SIG-M5 (cell line): ENCODE measurements at places on chromosomes 11 and 22.

DNA sequence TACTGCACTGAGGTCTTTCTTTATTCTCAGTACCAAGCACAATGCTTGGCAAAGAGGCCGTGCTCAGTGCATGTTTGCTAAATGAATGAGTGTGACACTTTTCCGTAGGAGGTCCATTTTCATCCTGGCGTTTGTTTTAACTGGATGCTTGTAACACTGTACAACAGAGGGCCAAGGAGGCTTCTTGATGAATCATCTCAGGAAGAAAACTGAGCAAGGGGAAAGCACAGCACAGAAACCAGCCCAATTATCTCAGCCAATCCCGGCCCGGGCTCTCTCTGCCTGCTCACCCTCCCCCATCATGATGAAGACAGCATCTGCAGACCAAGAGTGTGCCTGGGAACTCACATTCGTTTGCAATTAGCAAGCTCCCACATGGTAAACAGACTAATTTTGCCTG is 570.3 kb downstream of the OPCML start:
- no peak for DNase-seq

DNA sequence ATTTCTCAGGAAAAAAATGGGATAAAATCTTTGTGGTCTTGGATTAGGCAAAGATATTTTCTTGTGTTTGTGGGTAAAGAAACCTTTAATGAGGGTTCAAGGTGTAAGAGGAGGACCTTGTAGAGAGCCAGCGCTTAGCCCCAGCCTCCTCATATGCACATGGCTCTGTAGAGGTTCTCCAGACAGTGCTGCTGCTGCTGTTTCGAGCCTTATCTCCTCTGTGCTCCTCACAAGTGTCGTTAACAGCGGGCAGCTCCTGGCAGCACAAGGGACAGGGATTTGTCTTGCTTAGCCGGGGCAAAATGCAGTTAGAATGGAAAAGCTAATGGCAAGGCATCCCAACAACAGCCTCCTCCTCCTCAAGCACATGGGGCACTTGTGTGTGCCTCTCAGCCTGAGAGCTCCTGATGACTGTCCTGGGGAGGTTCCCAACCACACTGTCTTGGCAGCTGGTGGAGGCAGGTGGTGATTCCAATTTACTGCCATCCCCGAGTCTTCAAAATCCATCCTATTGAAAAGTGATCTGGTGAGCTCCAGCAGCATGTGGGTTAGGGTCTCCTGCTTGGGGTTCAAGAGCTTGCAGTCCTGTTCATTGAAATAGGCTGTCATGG is 7.6 kb upstream of the MSANTD2 start:
- no peak for DNase-seq

DNA sequence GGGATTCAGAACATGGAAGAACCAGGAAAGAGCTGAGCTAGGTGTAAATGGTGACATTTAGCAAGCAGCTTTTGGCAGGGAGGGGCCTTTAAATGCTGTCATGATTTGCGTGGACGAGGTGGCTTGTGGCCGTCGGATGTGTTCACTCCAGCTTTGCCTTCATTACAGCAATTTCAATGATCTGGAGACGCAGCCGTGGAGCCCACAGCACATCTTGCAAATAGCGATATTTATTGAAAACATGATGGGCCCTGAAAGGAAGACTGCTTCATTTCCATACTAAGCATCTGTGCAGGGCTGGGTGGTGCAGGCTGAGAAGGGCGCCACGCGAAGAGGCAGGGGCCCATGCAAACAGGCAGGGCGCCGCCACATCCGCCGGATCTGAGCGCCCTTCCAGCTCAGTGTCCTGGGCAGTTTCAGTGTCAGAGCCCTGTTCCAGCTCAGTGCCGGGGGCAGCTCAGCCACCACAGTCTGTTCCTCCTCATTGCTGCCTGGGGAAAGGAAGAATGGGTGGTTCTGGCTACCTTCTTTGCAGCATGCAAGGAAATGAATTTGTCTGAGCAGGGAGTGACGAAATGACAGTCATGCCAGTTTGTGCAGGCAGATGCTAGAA is 111.1 kb upstream of the TTC12 start:
- DNase-seq: no peak

- DNase-seq: no peak
Measured at GRCh38 chr11:87127101-87127500, 89.4 kb downstream of the TMEM135 start.

GRCh38 chr11:80779905-80780605 is 1339.2 kb upstream of the TENM4 start:
- DNase-seq: no peak

DNA sequence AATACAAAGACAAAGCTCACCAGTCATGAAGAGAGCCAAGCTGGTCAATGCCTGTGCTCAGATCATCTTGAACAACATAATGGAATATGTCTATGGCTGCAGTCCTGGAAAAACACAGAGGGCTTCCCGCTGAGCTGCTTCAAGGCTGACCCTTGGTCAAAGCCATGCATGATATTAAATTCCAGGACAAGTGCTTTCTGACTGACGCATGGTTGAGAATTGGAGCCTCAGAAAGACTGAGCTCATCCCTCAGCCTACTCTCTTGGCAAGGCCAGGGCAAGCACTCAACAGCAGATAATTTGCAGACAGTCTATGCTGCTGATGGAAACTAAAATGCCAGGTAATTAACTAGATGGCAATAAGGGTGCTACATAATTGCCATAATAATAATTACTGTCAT is 89.2 kb downstream of the GALNT18 start:
- DNase-seq: no peak

DNA sequence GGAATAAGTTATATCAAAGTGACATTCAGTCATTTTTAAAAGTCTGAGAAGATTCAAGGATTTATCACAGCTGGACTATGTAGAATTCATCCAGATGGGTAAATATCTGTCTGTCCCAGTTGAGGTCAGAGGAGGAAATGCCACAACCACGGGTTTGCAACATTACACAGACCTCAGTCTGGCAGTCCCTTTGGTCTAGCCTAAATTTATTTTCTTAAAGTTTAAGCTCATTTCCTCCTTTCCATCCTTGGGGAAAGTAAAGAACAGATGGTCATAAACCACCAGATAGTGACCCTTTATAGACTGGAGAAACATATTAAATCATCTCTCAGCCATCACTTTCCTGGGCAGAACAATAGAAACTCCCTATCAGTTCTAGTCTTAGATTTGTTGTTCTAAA is 238.4 kb upstream of the DDI1 start:
- DNase-seq: no peak

- peak; percentile 84 for DNase-seq
Measured at GRCh38 chr11:65134952-65135632, 773 bp upstream of the SYVN1 start.

DNA sequence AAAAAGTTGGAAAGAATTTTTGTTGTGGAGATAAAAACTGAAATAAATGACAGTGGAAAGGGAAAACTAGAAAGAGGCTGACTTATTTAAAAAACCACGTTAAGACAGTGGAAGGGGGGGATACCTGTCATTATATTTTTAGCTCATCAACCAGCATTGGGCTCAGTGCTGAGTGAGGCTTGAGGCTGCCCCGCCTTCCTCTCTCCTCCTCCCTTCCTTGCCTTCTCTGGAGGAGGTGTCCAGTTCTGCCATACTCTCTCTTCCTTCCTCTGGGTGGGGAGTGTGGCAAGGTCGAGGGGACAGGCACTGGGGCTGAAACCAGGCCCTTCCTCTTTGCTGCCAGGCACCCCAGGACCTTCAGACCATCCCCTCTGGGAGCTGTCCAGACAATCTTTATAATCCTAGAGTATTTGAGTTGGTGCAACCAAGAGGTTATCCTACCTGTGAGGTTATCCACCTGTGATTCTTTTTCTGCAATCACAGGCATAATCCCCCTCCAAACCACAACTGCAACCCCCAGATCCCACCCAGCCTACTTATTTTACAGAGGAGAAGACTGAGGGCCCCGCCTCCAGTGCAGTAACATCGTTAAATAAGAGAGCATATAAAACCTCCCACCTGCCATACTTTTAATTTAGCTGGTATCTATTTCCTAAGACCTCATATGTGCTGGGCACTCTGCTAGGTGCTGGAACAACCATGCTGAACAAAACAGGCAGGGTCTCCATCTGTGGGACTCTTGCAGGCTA is 578.5 kb downstream of the BUD13 start:
- no peak for DNase-seq

DNA sequence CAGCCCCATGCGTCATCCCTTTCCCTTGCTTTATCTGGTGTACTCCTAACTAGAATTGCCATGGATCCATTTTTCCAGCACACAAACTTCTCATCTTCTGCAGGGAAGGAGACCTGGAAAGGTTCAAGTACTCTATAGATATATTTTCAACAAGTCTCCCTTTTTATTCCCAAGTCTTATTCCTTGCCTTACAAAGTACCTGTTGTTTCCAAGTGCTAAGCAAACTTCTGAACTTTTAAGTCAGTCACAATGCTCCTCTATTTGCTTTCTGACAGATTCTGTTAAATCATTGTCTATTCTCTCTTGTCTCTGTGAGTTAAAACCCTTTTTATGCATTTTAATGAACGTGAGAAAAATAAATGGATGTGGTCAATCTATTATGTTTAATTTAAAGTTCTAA is 20.4 kb downstream of the CCDC73 start:
- no peak for DNase-seq

- no peak for DNase-seq
Measured at GRCh38 chr11:45922425-45923082, at the start of gene LARGE2. Gene LARGE2, plus strand, starts transcription at chr11:45922656. Its CDS starts 227 bp downstream, at chr11:45922883.

- no peak for DNase-seq
Measured at GRCh38 chr11:34351687-34352469, 5.9 kb downstream of the ABTB2 start.

DNA sequence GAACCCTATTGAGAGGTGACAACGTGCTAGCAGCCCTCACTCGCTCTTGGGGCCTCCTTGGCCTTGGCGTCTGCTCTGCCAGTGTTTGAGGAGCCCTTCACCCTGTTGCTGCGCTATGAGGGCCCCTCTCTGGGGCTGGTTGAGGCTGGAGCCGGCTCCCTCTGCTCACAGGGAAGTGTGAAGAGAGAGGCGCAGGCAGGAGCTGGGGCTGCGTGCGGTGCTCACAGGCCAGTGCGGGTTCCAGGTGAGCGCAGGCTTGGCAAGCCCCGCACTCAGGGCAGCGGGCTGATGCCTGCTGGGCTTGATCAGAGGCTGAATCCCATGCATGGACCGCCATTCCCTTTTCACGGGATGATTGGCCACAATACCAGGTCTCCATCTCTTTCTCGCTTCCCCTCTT is 90.7 kb downstream of the DLG2 start:
- DNase-seq: no peak

DNA sequence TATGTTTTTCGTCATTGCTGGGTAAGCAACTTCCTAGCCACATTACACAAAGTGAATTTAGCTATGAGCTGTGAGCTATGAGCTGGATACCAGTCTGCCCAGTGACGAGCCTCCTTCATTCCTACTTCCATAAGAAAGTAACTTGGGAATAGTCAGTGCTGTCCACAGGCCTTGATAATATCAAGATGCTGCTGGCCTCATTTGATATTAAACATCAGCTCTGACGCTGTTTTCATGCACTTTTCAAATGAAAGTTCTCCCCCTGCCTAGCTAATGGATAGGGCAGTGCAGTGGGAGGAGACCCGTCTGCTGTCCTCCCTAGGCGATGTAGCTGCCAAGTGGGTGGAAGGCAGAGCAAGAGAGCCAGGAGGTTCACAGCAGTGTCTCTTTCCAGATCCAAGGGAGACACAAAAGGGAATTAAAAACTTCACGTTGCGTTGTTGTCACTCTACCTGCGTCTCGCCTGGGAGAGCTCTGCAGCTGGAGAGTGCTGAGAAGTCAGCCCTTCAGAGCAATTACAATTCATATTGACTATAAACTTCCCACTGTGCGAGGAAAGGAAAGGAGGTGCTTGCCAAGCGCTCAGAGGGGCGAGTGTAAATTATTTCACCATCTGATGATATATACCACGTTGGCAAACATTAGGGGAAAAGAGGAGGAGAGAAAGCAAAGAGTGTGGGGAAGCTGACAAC is 861.4 kb downstream of the NTM start:
- DNase-seq: no peak

DNA sequence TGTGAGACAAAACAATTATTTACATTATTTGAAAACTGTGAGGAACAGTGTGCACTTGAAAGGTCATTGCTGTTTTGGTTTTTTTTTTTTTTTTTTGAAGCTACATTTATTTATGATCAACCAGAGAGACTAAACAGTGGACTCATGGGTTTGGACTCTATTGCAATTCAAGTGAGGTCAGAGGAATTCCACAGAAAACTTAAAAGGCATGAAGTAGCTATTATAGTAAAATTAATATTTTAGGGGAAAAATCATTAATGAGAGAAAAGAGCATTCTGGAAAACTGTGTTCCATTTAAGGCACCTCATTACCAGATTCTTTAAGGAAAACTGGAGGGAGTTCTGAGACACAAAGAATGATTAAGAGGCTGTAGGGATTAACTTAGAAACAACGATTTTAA is 102.8 kb downstream of the WNT11 start:
- DNase-seq: no peak

GRCh38 chr11:122737951-122738693 is 82.6 kb downstream of the UBASH3B start:
- DNase-seq: no peak

DNA sequence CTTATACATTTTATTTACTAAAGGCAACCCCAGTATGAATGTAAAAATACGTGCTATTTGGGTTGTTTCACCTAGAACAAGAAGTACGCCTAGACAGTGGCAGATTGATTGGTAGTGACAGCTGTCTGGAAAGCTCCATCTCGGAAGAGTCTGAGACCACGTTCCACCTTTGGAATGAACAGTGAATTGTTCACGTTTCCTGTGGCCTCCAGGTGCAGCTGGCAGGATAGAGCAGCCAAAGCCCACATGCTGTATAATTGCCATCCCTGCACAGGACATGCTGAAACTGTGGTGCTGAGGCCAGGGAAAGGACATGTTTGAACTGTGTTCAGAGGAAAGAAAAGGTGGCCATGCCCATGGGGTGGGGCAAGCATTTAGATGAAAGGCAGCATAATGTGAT is 218.7 kb upstream of the MTNR1B start:
- no peak for DNase-seq

DNA sequence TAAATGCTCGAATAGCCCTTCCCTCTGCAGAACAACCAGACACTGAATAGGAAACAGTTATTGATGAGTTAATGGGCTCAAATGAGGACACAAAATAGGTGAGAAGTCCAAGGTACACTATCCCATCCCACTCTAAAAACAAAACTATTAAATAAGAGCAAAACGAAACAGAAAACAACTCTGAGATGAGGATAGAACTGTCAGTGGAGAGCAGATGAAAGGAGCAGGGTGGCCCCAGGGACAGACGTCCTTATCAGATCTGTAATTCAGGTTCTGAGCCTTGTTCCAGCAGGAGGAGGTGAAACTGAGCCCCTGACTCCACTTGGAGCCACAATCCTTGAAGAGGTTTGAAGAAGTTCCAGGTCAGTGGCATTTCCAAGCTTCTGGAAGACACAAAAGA is 8.5 kb upstream of the SNX19 start:
- DNase-seq: no peak
